ENCODE measurements at places on chromosomes 16 and 17.

DNA sequence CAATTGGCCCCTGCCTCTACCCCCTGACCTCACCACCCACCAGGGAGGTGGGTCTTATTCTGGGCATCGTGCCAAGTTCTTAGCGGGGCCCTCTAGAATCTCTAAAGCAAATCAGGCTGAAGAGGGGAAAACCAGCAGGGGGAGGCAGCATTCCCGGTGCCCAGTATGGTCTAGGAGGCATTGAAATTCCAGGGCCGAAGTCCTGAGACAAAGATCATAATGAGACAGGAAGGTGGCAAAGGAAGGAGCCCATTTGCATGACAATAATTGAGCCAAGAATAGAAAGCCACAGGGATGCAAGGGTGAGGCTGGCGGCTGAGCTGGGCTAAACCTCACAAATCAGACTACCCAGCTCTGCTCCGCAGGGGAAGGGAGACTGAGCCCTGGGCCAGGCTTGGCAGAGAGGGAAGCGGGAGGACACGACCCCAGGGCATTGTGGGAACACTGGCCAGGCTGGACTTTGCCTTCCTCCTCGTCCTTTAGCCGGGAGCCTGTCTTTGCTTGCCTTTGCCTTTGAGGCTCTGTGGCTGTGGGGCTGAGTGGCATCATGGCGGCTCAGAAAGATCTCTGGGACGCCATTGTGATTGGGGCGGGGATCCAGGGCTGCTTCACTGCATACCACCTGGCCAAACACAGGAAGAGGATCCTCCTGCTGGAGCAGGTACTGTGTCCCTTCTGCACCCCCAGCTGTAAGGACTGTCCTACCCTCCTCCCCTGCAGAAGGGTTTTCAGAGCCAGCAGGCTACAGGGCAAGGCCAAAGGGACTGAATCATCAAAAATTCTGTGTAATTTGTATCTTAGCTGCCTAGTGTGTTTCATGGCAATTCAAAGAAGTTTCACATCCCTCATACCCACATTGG lies at the start of gene PIPOX:
TSS of gene PIPOX (plus strand) at position 463 of the 860 bp plus-strand sequence. CDS start at position 548, 85 bp downstream.
- peak; percentile 47 for DNase-seq

- DNase-seq: no peak
These were observed 6.8 kb downstream of the NAE1 start for GRCh38 chr16:66824006-66824405.

DNA sequence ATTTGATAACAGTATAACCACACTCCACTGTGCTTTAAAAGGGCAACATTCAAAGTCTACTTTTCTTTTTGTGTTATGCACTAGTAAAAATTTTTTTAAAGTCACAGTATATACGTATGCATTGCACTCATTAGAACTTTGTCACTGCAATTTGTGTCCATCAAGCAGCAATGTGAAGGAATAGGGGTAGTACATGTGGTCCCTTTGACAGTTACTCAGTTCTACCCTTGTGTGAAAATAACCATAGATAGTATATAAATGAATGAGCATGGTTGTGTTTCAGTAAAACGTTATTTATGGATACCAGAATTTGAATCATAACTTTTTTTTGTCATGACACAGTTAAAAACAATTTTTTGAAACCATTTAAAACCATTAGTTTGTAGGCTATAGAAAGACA lies 30.7 kb downstream of the NFATC3 start:
- DNase-seq: no peak

GRCh38 chr17:14261406-14261805 lies 24.7 kb upstream of the CDRT15 start:
- no peak for DNase-seq

DNA sequence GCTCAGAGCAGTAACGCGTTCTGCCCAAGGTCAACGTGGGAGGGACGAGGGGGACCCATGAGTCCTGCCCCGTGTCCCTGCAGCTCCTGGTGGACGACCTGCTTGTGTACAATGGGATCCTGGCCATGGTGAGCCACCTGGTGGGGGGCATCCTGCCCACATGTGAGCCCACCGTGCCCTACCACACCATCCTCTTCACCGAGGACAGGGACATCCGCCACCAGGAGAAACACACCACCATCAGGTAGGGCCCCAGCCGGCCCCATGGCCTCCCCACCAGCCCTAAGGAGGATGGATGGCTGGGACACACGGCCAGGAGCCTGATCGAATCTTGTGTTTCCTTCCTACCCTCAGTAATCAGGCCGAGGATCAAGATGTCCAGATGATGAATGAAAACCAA lies 227.6 kb downstream of the KATNIP start:
- no peak for DNase-seq

GRCh38 chr16:3182608-3183444 lies 5.2 kb upstream of the OR1F1 start:
- peak; percentile 70 for DNase-seq

DNA sequence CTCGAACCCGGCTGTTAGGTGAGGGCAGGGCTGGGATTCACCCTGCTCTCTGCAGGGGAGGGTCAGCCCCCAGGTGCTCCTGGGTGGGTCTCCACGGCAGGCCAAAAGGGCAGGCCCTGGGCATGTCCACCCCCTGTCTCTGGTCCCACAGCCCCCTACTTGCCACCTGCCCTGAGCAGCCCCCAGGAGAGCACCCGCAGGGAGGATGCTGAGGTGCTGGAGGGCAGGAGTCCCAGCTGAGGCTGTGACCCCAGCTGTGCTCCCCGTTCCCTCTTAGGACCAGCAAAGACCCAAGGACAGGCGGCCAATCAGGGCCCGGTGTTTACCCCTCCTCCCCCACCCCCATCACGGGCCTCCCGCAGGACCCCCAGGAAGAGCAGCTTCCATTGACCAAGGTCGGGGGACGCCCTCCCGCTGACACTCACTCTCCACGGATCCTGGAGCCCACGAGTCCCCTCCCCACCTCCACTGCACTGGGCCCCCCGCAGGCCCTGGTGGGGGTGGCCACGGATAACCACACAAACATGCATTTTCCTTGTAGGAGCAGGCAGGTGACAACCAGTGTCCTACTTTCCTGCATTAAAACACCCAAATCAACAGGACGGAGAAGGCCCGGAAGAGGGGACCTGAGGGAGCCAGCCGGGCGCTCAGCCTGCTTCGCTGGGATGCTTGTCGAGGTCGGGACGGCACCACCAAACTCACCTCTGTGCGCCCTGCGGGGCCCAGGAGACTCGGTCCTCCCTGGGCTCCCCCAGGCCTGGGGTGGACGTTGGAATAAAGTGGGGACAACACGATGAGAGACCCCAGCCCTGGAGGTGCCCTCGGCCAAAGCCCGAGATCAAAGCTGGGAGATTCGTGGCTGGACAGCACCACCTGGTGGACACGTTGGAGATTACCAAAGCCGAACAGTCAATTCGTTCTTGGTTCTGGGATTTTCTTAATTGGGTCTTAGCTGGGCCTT lies 22.5 kb upstream of the ENPP7 start:
- DNase-seq: peak; percentile 68

DNA sequence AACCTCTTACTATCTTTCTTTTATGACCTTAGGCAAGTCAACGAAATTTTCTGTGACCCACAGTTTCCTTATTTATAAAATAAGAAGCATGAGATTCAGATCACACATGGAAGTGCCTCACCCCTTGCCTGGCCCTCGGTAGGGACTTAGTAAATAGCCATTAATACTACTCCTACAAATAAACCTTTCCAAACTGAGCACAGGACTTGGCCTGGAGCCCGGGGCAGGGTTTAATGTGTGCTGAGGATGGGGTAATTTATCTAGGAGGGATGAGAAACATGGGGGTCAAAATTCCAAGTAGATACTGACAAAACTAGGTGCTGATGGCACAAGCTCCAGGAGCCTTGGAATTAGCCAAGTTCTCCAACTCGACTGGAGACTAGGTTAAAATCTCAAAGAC lies 35.0 kb downstream of the PITPNC1 start:
- DNase-seq: no peak

- DNase-seq: no peak
These were observed 155.0 kb upstream of the CHMP6 start for GRCh38 chr17:80836658-80836965.

DNA sequence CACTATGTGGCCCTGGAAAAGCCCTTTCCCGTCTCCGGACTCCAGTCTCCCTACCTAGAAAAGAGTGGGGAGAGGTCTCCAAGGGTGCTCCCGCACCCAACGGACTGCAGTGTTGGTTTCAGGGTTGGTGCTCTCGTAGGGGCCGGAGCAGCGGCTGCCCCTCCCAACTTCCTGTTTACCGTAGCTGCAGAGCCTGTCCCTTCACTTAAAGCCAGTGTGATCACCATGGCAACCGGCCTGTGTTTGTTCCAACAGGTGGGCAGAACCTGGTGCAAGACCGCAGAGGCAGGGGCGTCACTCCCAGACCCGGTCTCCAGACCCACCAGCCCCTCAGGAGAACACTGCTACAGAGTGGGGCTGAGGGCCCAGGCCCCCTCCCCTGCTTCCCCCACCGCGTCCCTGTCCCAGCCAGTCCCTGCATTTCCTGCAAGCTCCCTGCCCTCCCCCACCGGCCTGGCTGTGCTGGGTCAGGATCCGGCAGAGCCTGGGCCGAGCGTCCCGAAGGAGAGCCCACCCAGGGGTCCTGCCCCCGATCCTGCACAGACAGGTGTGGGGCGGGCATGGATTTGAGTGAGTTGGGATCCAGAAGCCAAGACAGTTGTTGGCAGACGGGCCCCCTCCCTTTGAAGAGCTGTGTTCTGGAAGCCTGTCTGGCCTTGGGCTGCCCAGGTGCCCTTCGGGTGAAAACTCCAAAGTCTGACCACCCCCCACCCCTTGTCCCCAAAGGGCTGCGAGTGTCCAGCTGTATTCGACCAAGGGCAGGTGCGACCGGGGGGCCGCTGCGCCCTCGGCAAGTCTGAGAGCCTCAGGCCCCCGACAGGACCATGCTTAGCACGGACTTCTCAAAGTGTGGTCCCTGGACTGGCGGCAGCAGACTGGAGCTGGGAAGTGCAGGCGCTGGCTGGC lies 1.5 kb upstream of the BAIAP3 start:
- peak; percentile 79 for DNase-seq

GRCh38 chr17:14298947-14299279 lies 2.0 kb upstream of the HS3ST3B1 start:
- DNase-seq: no peak

DNA sequence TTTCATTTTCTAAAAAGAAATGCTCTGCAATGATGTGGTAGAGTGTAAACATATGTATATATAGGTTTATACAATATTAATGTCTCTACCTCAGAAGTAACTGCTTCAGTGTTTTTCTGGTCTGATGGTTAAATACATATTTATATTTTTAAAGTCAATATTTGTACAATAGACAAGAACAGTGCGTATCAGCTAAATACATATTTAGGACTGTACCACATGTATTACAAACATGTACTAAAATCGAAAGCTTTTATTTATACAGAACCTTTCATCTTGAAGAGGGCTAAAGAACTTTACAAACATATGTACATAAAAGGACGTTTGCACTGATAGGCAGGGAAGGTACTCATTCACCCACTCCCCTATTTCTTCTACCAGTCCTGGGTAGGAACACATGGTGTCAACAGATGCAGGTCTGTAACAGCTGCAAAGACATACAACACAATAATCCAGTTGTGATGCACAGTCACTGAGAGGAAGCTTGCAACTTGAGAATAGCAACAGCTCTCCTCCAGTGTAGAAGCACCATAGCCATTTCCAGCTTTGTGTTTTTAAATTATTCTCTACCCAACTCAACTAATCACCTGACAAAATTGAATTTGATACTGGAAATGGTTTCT lies 206.9 kb upstream of the C17orf78 start:
- no peak for DNase-seq

DNA sequence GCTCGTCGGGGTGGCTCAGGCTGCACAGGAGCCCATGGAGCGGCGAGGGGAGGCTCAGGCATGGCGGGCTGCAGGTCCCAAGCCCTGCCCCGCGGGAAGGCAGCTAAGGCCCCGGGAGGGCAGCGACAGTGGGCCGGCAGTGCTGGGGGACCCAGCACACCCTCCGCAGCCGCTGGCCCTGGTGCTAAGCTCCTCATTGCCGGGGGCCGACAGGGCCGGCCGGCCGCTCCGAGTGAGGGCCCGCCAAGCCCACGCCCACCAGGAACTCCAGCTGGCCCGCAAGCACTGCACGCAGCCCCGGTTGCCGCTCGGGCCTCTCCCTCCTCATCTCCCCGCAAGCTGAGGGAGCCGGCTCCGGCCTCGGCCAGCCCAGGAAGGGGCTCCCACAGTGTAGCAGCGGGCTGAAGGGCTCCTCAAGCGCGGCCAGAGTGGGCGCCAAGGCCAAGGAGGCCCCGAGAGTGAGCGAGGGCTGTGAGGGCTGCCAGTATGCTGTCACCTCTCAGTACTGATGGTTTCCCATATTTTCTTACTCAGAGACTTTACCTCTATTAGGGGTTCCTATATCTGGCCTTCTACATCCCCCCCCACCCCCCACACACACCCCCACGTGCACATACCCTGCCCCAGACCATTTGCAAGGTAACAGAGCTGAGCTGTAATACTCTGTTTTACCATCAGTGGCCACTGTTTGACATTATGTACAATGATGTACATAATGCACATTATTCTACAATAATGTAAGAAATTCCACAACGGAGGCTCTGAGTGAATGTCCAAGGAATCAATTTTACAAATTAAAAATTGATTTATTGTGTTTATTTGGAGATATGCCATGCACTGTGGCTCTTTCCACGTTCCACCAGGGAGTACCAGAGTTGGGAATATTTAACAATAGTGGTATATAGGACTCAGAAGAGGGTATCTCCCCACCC lies 3.7 kb upstream of the VAT1L start:
- DNase-seq: peak; percentile 17

DNA sequence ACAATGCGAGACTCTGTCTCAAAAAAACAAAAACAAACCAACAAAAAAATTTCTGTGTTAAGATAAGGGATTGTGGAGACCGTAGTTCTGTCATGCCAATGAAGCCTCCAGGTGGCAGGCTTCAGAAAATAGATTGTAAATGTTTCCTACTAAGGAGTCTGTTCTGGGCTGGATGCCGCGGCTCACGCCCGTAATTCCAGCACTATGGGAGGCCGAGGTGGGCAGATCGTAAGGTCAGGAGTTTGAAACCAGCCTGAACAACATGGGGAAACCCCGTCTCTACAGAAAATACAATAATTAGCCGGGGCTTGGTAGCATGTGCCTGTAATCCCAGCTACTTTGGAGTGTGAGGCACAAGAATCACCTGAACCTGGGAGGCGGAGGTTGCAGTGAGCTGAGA lies 4.4 kb upstream of the SNX29 start:
- peak; percentile 62 for DNase-seq

GRCh38 chr16:1028056-1028455 lies 44.5 kb upstream of the SSTR5 start:
- no peak for DNase-seq

DNA sequence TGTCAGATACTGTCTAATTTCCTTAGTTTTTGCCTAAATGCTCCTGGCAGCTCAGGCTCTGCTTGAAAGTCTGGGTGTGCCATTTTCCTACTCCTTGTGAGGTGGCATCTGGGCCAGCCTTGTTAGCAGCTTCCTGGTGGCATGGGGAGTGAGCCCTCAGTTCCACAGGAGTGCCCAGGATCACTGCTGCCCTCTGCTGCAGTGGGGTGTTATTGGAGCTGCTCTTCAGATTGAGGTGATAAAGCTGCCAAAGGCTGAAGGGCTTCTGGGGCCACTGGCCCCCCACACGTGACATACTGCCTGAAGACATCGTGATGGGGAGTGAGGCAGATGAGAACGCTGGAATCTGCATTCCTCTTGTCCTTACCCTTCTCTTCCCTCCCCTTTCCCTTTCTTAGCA lies 27.4 kb downstream of the CEP95 start:
- DNase-seq: peak; percentile 41

GRCh38 chr17:59485946-59486345 lies 79.5 kb upstream of the DHX40 start:
- no peak for DNase-seq

- no peak for DNase-seq
These were observed 188.2 kb upstream of the RPL38 start for GRCh38 chr17:74015316-74015715.

- no peak for DNase-seq
These were observed 41.1 kb downstream of the CACNG1 start for GRCh38 chr17:67085406-67085805.

Data from hematopoietic multipotent progenitor cell treated with erythropoietin and hydrocortisone succinate and interleukin-3 and kit ligand, for 6 days (in vitro differentiated cells).